GM13976 (cell line): ENCODE measurements at places on chromosomes 6 and 20.

GRCh38 chr6:168903613-168904345 is 349.9 kb downstream of the THBS2 start:
- DNase-seq, result no peak

- no peak for DNase-seq
Observed at GRCh38 chr6:81739230-81740195, 13.0 kb downstream of the TENT5A start.

DNA sequence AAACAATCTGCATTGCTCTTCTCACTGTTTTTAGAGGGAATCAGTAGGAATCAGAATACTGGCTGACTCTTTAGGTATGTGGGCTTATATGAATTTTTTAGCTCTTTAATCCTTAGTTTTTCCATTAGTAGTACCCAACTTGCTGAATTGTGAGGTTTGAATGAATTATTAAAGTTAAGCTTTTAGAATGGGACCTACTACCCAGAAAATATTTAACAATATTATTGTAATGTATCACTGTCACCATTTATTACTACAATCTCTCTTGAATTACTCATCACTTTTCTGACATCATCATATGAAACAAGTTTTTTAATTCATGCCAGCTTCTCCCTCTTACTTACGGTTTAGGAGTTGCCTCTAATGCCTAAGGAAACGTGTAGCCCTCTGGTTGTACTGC is 212.7 kb downstream of the BCKDHB start:
- no peak for DNase-seq

DNA sequence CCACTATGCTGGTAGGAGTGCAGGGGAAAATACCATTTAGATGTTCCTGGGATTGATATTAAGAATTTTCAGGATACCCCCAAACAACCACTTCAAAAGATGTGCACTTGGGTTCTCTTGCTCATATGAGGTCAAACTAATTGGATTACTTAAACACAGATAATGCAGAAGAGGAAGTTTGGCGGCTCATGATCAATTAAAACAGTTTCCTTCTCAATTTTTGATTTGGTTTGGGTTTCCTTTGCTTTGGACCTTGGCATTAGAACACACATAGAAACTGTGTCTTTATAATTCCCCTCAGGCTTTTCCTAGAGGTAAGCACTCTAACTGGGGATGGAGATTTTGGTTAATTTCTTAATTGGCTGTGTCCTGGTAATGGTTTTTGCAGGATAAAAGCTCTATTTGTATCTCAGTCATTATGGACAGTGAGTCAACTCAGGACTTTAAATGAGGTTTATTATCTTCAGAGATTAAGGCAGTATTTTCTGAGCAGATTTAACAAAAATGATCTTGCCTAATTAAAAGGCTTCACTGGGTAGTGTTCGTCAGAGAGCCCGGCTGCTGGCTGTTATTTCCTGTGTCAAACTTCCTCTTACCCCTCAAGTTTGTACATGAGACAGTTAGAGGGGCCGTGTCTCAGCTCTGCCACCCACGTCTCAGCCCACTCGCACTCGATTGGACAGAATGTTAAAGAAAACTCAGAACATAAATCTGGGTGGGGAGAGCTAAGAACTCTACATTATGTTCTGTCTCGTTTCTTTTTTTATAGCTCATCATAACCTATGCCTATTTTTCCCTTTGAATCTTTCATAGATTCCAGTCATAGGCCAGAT is 50.3 kb upstream of the PREP start:
- DNase-seq, result peak; percentile 44

DNA sequence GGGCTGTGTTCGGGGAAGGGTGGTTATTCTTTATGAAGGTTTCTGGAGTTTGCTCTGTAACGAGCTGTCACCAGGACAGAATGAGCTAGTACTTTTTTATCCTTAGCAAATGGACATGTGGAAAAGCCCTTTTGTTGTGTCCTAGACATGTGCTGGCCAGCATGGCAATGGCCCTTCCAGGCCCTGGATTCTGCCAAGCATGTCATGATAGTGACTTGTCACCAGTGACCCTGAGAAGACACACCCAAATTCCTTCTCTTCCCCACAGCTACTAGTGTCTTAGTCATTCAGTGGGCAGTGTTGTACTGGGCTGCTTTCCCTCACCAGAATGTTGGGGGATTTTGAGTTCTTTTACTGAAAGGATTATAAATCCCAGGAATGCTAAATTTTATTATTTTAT is 74.0 kb upstream of the XRN2 start:
- DNase-seq, result no peak

DNA sequence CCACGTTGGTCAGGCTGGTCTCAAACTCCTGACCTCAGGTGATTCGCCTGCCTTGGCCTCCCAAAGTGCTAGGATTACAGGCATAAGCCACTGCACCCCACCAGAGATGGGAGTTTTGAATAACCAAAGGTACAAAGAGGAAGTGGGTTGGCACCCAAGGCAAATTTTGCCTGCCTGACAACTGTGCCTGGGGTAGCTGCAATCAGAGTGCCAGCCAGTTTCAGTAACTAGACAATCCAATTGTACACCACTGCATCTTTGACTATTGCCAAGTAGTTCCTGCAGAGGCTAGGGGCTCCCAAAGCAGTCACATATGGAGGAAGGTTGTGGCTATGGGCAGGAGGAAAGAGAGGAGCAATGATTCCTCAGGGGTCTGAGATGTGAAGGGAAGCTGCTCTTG is 16.6 kb downstream of the ZC3H12D start:
- DNase-seq, result no peak

GRCh38 chr6:139540276-139540675 is 165.8 kb upstream of the CITED2 start:
- peak; percentile 31 for DNase-seq

DNA sequence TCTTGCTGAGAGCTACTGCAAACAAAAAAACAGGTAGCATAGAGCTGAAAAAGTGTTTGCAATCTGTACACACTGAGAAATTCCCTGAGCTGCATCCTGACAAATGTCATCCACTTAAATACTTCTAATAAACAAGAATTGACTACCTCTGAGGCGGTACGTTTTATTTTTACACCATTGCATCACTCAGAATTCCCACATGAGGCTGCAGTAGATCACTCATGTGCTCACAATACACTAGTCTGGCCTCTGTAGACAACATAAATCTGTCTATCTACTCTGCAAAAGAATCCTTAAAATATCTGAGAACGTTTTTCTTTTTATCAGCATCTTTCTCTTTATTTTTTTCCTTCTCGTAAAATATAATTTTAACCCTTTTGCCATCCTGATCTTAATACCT is 661.4 kb downstream of the EPHA7 start:
- no peak for DNase-seq

- DNase-seq, result no peak
Observed at GRCh38 chr6:23016696-23017095, 447.3 kb downstream of the HDGFL1 start.

- DNase-seq, result no peak
Observed at GRCh38 chr6:32949113-32949512, 3.8 kb downstream of the HLA-DMA start.

GRCh38 chr20:32521780-32522525 is 63.2 kb downstream of the NOL4L start:
- peak; percentile 85 for DNase-seq

DNA sequence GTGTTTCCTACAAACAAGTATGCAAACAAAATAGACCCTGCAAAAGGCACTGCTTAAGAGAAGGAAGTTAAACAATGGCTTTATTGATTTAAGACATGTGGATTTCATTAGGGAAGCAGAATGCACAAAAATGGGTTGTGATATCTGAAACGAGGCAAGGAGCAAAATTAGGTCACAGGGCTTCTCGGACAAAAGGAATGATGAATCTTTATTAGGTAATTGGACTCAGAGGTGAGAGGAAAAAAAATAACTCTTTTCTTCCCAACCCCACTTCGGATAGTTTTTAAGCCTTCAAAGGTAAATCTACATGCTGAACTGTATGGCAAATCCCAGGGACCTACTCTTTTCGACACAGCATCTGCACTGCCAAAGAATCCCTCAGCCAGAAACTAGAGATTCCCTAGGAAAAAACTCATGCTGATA is 183.0 kb upstream of the TAB2 start:
- no peak for DNase-seq

DNA sequence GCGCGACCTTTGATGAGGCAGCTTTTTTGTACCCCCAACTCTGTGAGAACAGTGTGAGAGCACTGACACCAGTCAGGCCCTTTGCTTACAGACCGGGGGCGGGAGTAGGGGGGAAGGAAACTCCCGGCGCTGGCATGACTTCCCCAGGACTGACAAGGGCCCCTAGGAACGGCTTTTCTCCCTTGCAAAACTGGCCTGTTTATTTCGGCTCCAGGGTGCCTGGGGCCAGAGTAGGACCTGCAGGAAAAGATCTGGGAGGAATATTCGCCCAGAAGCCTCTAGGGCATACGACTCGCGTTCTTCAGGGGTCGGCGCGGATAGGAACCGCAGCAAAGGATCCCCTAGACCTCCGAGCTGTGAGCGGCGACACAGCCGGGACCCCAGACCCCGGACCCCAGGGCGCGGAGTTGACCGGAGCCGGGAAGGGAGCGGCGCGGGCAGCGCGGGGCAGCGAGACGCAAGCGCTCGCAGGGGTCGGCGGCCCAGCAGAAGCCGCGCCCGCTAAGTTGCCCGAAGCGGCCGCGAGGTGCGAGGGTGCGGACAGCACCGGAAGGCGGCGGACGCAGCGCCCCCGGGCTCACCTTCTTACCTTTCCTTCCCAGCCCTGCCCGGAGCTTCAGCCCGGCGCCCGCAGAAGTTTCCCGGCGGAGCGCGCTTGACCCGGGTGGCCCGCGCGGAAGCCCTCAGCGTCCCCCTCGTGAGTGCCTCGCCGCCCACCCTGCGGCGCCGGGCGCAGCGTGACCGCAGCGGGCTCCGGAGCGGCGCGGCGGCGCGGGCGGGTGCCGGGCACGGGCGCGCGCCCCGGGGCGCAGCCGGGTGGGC is at the start of gene POPDC3:
TSS of gene POPDC3 (minus strand) at position 771 of the 822 bp plus-strand sequence. CDS start 18,105 bp downstream, outside the sequence.
- peak; percentile 42 for DNase-seq

GRCh38 chr6:42392833-42393232 is 58.9 kb downstream of the TRERF1 start:
- no peak for DNase-seq

DNA sequence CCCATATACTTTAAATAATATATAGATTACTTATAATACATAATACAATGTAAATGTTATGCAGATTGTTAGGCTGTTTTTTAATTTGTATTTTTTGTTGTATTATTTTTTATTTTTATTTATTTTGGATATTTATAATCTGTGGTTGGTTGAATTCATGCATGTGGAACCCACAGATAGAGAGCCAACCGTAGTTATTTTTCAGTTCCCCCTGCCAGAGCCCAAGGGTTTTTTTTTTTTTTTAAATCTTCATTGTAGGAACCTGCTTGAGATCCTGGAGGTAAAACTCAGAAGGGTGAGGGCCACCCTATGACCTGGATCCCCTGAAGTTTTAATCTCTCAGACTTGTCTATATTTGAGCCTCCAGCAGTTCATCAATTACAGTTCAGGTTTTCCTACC is 133.2 kb downstream of the B3GAT2 start:
- peak; percentile 7 for DNase-seq

GRCh38 chr6:81666481-81666880 is 86.0 kb downstream of the TENT5A start:
- DNase-seq, result no peak

GRCh38 chr20:31566319-31566657 is 38.8 kb upstream of the ID1 start:
- no peak for DNase-seq

DNA sequence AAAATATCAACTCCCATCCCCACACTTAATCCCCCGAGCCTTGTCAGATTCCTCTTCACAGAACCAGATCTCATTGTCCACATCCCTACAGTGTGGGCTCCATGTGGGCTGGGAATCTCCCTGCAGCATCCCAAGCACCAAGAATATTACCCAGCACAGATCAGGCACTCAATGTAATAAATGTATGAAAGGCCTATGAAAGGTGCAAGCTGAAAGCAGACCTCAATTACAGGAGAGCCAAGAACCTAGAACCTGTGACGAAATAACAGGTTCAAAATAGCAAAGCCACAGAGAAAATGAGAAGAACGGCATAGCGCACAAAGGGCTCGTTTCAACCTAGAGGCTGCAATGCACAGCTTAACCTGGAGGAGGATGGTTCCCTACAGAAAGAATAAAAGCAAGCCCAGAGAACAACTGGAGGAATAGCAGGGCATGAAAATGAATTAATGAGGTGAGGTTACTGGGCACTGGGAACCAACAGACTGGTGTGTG is 3.1 kb downstream of the SLC23A2 start:
- peak; percentile 71 for DNase-seq

- no peak for DNase-seq
Observed at GRCh38 chr6:31763619-31763940, 1.1 kb downstream of the SAPCD1 start.

GRCh38 chr6:138654715-138655634 is 118.6 kb upstream of the CCDC28A start:
- peak; percentile 60 for DNase-seq

DNA sequence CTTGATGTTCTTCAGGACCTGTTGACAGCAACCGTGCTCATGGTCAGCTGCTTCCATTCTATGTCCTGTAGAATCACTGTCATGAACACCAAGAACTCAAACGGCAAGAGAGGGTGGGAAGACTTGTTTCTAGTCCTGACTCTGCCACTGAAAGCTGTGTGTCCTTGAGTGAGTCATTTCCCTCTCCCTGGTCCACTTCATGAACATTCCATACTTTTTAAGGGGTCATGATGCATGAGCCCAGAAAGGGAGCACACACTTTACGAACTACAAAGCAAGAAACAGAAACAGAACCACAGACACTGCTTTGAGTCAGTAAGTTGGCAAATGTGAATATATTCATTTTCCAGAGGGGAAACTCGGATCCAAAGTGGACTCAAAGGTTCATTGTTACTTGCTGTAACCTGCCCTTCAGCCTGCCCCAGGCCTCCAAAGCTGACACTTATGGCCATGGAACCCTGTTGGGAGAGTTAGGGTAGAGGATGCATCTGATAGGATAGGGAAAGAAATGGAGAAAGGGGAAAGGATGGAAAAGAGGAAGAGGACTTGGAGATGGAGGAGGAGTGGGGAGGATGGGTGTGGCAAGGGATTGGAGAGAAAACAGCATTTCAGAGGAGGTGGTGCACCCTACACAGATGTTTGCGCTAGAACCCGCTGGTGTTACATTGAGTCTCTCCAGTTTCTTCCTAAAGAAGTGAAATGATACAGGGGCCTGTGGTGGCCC is 129.8 kb downstream of the FOXO3 start:
- DNase-seq, result no peak

DNA sequence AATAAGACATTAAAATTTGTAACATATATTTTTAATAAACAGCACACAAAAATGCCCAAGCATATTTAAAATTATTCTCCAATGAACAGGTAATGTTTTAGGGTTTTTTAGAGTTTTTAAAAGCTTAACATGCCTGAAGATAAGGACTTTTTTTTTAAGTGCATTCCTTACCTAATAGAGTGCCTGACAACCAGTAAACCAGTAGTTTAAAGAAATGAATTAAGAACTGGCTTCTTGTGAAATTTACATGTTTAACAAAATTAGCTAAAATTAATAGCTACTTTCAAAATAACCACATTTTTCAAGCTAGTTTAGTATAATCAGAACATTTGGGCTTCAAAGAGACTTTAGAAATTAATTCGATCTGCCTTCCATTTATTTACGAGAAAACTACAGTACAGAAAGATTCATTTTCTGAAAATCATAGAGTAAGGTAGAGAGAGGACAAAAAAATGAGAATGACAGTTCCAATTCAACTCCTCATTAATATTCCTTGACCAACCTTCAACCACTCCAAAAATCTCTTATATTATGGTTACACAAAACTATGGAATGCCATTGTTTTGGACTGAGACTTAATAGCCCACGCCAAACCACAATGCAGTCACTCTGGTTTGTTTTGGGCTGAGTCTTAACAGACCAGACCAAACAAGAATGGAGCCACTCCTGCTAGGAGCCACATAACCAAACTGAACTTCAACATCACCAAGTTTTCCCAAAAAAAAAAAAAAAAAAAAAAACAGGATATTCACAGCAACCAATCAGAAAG is 5.7 kb upstream of the PLN start:
- no peak for DNase-seq
